NCI-H1930 (cell line): ENCODE measurements at places on chromosomes 11 and 22.

DNA sequence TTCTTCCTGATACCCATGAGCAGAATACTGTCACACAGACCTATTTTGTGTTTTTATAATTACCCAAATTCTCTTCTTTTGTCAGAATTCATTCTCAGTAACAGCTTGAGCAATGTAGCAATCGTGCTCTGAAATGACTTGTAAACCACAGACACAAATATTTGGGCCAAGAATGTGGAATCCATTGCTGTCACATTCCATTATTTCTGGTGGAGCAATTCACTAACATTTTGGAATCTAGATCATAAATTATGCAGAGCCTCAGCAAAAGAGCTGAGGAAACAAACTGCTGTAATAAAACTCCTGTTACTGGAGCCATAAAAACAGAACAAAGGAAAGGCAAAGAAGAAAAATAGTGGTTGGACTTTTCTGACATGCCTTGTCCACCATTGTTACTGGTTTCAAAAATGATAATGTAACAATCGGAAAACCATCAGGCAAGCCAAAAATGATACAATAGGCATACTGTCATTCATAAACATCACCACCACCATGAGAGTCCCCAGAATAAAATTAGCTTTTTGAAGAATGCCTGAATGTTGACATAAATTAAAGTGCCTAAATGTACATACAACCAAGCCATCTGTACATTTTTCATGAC, 223.4 kb upstream of the PITPNB start:
- no peak for DNase-seq

DNA sequence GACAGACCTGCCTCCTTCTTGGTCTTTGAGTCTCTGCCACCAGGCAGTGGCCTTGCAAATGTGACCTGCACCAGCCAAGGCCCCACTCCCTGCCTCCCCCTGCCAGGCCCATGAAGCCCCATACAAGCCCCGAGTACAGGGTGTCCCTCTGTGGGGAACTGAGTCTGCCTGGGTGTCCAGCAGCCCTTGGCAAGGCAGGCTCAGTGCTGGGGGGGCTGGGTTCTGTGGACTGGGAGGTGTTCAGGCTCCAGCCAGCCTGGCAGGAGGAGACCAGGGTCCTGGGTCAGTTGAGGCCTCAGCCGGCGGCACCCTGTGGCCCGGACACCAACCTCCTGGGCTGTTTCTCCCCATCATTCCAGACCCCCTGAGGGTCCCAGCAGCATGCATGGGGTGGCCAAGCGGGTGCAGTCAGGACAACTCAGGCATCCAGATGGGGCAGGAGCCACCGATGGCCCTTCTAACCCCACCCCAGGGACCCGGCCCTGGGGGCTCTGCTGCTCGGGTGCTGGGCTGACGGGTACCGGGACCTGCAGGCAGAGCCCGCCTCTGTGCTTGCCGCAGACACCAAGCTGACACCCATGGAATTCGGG, 5.7 kb downstream of the MUC5AC start:
- no peak for DNase-seq

GRCh38 chr11:117428186-117428855, 100.7 kb downstream of the CEP164 start:
- no peak for DNase-seq

DNA sequence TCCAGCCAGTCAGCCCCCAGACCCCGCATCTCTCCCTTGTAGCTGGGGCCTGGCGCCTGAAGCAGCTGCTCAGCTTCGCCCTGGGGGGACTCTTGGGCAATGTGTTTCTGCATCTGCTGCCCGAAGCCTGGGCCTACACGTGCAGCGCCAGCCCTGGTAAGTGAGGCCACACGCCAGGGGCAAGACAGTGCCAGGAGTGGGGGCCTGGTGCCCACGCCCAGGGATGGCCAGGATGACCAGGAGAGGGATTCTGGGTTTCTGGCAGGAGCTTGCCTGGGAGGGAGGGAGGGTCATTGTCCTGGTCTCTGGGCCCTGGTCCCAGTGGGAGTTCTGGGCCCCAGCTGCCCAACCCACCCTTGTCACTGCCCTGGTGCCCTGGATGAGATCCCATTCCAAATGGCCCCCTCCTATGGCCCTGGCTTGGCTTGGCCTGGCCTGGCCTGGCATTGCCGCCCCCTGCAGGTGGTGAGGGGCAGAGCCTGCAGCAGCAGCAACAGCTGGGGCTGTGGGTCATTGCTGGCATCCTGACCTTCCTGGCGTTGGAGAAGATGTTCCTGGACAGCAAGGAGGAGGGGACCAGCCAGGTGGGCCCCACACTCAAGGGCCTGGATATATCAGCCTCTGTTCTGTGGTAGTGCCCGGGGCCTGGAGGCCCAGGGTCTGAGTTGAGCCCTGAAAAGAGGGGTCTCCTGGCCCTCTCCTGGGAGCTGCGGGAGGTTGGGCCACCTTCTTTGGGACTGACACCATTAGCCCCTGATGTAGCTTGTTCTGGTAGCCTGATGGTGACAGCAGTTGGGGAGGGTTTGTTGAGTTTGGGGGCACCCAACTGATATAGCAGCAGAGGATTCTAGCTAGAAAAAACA, 3.7 kb downstream of the SLC39A13 start:
- DNase-seq: peak; percentile 34

DNA sequence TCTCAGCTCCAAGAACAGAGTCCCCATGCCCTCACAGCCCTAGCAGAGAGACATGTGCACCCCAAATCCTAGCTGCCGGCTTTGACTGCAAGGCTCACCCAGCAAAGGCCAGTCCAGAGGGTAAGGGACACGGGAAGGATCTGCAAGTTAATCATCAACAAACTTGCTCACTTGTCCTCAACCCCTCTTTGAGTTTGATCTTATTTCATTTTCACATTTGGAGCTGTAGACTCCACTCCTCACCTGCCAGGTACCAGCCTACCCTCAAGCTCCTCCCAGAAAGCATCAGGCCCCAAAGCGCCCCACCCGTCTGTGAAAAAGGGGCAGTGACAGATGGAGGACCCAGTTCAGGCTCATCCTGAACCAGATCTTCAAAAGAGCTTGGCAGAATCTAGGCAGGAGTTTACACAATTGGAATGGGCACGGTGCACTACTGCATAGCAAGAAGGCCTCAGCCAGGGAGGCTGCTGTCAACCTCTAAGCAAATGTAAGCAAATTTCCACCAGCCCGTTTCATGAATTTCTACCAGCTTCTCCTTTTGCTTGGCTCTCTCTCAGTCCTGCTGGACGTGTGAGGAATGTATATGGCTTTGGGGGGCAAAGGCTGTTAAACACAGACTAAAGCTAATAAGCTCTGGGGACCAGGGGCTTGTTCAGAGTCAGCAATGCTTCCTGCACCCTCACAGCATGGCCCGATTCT, 5.5 kb downstream of the EHD1 start:
- DNase-seq: no peak

DNA sequence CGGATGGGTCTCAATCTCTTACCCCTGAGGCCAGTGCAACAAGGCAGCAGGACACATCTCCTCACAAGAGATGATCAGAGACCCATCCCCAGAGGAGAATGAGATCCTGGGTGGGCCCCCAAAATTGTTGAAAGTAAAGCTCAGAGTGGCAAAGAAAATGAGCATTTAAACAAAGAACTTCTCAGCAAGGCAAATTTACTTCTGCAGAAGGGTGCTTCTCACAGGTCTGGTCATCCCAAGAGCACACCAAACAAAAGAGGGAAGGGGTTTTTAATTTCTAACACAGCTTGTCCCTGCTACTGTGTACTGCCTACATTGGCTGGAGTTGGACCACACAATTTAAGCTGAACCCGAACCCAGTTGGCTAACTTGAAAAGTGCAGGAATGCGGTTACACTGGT, 1628.6 kb upstream of the RAG2 start:
- DNase-seq: no peak

DNA sequence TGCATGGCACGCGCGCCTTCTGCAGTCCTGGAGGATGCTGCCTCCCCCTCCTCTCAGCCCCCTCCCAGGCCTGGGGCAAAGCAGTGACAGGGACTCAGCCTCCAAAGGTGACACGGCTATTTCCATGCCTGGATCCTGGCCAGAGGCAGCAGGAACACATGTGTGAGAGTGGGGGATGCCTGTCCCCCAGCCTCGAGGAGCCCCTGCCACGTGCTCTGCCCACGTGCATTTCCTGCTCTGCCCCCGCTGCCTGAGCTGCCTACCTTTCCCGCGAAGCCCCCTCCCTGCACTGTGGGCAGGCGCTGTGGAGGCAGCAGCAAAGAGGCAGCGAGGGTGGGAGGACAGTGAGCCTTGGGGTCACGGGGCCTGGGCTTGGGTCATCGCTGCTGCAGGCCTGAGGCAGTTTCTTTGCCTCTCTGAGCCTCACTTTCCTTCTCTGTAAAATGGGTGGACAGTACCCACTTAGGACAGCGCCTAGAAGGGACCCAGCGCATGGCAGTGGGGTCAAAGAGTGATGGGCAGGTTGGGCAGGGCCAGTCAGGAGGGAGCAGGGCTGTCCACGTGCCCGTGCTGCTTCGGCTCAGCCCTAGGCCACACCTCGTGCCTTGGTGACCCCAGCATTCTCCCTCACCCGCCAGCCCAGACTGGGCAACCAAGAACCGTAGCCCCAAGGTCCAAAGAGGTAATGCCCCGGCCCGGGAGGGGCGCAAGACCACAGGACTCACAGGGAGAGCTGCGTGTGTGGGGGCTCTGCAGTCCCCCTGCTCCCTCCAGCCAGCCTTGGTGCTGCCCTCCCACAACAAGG, 48.6 kb downstream of the FLRT1 start:
- no peak for DNase-seq

DNA sequence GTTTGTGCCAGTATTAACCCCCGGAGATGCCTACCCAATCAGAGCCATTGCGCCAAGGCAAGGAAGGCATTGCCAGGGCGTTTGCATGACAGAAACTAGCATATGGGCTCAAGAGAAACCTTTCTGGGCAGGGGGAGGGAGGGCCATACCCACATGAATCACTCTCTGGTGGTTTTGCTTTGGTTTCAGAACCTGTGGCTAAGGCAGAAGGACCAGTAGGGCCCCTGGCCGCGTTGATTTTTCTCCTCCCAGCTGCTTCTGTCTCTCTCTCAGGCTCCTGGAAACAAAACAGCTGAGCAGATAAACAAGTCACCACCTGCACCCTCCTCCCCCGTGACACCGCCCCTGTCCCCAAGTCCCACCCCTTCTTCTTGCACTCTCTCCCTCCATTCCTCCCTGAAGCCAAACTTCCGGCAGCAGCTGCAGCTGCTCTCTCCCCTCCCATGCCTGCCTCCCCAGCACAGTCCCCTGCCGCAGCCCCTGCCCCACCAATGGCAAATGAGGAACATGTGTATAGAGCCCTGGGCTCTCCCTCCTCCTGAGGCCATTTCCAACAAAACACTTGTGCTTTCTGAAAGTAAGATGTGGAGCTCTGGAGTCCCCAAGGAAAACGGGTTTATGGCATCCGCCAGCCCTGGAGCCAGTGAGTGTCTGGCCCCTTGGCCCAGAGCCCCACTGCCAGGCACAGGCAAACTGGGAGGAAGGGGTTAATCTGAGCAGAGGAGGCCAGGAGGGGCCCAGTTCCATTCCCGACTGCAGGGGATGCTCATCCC, 39.0 kb upstream of the ADA2 start:
- DNase-seq: no peak

DNA sequence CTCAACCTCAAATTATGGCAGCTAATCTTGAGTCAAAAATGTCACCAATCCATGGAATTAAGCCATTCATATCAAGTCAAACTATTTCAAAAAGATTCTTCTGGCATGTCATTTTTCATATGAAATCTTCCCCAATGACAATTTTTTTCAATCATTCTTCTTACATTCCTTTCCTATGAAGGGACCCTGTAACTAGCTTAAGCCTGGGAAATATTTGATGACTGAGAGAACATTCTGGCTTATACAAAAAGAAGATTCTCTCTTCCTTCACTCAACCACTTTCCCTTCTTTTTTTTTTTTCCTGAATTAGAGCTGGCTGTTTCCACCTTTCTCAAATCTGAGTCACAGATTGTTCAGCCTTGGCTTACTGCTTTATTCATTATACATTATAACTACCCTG, 903.7 kb downstream of the FAM181B start:
- no peak for DNase-seq

GRCh38 chr22:24843048-24843447, 37.0 kb downstream of the SGSM1 start:
- DNase-seq: no peak

GRCh38 chr11:117166491-117166890, 12.1 kb upstream of the SIDT2 start:
- DNase-seq: no peak

DNA sequence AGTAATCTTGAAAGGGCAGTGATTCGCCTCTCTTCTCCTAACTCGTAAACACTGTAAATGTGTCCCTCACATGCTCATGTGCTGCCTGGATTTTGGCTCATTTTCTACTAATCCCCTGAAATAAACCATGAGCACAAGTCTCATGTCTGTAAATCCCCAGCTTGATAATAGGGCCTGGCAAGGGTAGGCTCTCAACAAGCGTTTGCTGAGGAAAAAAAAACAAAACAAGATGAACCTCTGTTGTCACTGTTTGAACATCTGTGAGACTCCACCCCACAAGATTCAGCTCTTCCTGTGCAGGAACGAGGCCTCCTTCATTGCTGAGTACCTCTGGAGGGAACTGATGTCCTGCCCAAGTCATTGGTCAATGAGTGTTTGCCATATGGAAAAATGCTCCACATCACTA, 4.5 kb upstream of the CYB5R2 start:
- DNase-seq: no peak

GRCh38 chr11:107018902-107019493, 722 bp upstream of the GUCY1A2 start:
- no peak for DNase-seq

GRCh38 chr22:43343262-43343669, at the start of gene SCUBE1:
TSS of gene SCUBE1 (minus strand) at chr22:43343372. CDS start at chr22:43343261, 111 bp downstream.
- peak; percentile 58 for DNase-seq

- DNase-seq: no peak
Observed at GRCh38 chr11:69594481-69594880, 46.5 kb upstream of the CCND1 start.

- DNase-seq: no peak
Observed at GRCh38 chr11:60910281-60910687, 3.7 kb upstream of the TMEM109 start.

GRCh38 chr11:126173257-126173656, 38.2 kb downstream of the RPUSD4 start:
- DNase-seq: no peak

DNA sequence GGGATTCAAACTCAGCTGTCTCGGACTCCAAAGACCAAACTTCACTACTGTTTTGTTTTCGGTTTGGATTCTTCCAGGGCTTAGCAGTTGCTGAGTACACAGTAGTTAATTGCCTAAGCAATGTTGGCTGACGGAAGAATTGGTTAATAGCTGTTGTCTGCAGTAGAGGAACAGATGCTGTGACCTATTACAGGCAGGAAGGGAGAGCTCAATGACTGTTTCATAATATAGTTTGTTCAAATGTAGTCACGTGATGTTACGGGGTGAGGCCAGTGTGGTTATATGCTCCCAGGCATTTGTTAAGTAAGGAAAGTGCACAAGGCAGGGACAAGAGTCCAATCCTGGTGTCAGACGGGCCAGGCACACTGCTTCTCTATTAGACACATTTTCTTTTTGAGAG, 222.6 kb upstream of the CCDC90B start:
- no peak for DNase-seq

GRCh38 chr22:19905347-19906276, 36.0 kb upstream of the COMT start:
- no peak for DNase-seq
